ENCODE measurements at places on chromosomes 2 and 18.

DNA sequence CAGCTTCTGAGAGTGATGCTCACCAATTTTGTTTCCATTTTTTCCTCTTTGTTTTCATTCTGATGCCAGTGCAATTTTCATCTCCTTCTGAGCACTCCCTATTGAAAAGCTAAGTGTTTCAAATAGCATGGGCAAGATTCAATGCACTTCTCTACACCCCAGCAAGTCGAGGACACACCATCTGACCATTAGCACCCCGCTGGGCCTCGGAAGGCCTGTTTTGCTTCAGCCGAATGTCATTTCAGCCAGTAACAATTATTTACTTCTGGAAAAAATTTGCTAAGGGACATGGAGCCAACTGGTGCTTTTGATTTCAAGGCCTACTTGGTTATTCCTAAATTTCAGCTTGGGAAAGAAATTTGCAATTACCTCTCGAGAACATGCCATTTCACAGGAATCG, 392.4 kb downstream of the RNF144A start:
- DNase-seq: no peak

DNA sequence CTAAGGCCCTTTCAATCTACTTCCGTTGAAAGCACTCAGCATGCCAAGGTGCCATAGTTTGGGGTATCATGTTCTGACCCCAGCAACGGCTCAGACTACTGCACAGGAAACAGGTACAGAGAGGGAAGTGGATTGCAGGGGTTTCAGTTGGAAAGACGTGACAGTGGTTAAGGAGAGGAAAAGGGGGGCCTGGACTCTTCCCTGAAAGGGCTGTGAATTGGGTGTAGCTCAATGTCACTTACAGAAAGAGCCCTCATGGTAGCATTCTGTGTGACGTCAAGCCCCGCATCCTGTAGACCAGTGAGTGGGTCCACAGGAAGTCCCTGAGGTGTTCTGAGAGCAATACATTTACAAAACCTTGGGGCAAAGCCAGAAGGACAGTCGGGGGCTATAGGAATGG, 121.5 kb upstream of the GYPC start:
- no peak for DNase-seq

DNA sequence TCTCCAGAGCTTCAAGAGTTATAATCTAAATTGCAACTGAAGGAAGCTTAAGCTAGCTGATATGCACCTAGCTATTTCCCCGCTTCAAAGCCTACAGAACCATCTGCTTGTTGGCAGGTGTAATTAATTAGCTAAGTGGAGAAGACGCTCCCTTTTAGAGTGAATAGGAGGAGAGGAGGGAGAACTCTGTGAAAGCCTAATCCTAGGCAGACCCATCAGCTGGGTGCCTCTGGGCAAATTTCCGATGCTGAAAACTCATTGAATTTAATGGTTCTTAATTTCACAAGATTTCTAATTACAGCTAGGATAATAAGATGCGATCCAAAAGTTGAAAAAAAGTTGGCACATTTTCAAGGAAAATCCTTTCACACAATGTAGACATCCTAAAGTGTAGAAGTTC, 735.9 kb downstream of the ERBB4 start:
- DNase-seq: no peak

DNA sequence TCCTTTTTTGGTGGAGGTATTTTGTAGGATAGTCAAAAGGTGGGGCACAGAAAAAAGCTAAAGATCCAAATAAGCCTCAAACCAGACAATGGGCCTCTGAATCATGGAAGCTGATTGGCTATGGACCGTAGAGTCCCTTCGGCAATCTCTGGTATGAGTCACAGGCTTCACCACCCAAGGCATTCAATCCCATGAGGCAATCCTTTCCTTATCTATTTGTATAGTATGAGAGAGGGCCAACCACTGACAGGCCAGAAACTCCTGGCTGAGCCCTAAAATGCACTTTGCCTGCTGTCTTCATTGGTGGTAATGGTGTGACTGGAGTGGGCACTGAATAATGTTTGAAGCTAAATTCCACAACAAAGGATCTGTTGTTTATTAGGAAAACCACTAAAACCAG, 38.7 kb upstream of the MEX3C start:
- DNase-seq: no peak

GRCh38 chr2:218995972-218996711, 2.9 kb upstream of the CRYBA2 start:
- peak; percentile 76 for DNase-seq

- no peak for DNase-seq
Measured at GRCh38 chr2:189104934-189105333, 74.6 kb downstream of the COL5A2 start.

GRCh38 chr2:180901331-180901730, 79.1 kb upstream of the UBE2E3 start:
- DNase-seq: no peak

GRCh38 chr18:65498605-65499004, 252.2 kb upstream of the CDH7 start:
- DNase-seq: no peak

- no peak for DNase-seq
Measured at GRCh38 chr2:172307800-172308199, 119.6 kb upstream of the ITGA6 start.

DNA sequence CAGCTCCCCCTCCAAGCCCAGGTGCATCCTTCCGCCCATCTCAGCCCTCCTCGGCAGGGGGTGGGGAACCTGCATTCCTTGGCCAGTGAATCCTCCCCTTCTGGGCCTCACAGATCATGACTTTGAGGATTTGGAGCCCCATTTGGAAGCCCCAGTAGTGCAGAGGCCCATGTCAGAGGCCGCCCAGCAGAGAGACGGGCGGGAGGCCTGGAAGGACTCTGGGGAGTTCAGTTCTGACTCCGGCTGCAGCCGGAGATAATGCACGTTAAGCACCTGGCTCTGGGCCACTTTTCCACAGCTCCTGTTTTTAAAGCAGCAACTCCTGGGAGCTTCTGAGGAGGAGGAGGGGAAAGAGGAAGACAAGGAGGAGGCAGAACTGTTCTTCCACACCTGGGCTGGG, 14.9 kb downstream of the ATOH8 start:
- no peak for DNase-seq

GRCh38 chr2:150292807-150293206, 194.7 kb downstream of the RND3 start:
- DNase-seq: no peak

- no peak for DNase-seq
Measured at GRCh38 chr2:9247177-9247576, 40.6 kb downstream of the ASAP2 start.

Measured in amygdala (tissue), 56 donors.